ENCODE measurements at places on chromosomes 4 and X.

GRCh38 chrX:153772316-153773217, 8.3 kb upstream of the SRPK3 start:
- DNase-seq, result no peak

GRCh38 chr4:176276710-176277109, 7.7 kb upstream of the ASB5 start:
- no peak for DNase-seq

GRCh38 chr4:120130786-120131185, 64.1 kb upstream of the MAD2L1 start:
- no peak for DNase-seq

DNA sequence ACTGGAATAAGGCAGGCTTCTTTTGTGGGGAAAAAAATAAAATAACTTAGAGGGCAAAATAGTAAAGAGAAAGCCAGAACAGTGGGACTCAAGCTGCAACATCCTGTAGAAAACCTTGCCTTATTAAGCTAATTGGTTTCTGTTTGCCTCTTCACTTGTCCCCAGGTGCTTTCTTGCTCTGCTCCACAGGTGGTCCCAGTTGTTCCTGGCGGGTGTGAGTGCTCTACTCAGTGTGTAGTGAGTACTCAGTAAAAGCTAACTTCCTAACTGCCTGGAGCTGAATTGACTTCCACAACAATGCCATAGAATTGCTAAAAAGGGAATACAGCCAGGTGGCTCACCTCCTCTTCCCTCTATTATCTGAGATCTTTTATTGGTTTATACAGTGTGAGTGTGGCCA, 930.2 kb downstream of the C4orf33 start:
- DNase-seq, result no peak

- no peak for DNase-seq
These were observed 5.4 kb upstream of the KIAA0232 start for GRCh38 chr4:6776920-6777635.

DNA sequence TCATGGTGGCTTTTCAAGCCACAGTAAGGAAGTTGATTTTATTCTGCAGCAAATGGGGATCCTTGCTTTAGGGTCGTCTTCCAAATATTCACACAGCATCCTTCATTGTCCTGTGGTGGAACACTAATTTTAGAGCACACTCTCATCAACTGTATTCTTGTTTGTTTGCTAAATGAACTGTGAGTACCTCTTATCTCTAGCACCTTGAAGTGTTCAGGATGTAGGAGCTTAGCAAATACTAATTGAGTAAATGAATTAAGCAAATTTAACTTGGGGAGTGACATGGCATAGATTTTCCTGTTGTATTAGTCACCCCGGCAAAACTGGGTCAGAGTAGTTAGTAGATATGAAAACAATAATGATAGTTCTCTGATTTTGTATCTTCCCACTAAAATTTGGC, 156.9 kb downstream of the UBE2NL start:
- DNase-seq, result no peak

DNA sequence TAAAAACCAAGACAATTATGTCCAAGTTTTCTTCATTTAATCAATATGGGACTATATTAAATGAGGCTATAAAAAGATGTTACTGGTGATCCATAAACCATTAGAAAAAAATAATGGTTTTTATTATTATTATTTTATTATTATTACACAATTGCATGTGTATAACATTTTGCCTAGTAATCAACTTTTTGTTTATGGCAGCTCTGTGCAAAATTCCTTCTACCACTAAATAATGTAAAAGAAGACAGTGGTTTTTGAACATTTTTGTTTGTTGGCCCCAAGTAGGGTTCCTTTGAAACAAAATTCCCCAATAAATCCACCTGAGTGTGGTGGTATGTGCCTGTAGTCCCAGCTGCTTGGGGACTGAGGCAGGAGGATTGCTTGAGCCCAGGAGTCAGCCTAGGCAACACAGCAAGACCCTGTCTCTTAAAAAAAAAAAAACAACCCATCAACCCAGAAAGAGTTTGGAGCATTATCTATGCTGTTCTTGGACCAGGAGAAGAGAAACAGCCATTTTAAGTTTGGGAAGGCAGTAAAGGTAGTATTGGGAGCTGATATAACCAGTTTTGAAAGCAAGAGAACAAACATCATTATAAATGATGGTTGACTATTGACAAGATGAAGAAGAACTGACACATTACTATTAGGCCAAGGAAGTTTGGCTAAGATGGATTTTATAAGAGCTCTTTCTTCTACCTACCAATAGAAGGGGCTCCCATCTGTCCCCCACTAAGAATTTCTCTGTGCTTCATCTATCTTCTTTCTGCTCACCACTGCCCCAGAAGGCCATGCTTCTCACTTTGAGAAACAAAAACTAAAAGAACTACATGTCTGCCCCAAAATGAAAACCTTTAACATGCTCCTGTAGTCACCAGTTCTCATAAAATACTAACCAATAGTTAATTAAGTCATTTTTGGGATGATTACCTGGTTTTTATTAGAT, 2.2 kb downstream of the TMEM156 start:
- no peak for DNase-seq

GRCh38 chrX:39501822-39502221, 595.9 kb downstream of the BCOR start:
- DNase-seq, result no peak

GRCh38 chr4:2071912-2072867, 13.1 kb downstream of the NAT8L start:
- DNase-seq, result no peak

All from activated naive CD8-positive, alpha-beta T cell treated with anti-CD3 and anti-CD28 coated beads, Interleukin-2, amount 50 U/mL, for 24 hours (primary cell).